HFFc6 (cell line): ENCODE measurements at places on chromosomes 4 and X. TPM values are rescaled to one million over a fixed set of nuclear protein-coding genes. Genes with fewer than 3 reads are reported as not detected.

Gene F8A2
- not detected in 3 replicates for total RNA-seq

- DNase-seq = peak; percentile 76
These were observed 345.5 kb downstream of the ANK2 start for GRCh38 chr4:113394730-113395530.

Gene ATP8A1
- 0.10 to 0.15 TPM (median 0.12 TPM) in 3 replicates for total RNA-seq

GRCh38 chrX:38124000-38124399 lies 96.7 kb downstream of the SRPX start:
- DNase-seq = no peak

GRCh38 chrX:114635986-114636385 lies 52.1 kb downstream of the HTR2C start:
- DNase-seq = no peak

DNA sequence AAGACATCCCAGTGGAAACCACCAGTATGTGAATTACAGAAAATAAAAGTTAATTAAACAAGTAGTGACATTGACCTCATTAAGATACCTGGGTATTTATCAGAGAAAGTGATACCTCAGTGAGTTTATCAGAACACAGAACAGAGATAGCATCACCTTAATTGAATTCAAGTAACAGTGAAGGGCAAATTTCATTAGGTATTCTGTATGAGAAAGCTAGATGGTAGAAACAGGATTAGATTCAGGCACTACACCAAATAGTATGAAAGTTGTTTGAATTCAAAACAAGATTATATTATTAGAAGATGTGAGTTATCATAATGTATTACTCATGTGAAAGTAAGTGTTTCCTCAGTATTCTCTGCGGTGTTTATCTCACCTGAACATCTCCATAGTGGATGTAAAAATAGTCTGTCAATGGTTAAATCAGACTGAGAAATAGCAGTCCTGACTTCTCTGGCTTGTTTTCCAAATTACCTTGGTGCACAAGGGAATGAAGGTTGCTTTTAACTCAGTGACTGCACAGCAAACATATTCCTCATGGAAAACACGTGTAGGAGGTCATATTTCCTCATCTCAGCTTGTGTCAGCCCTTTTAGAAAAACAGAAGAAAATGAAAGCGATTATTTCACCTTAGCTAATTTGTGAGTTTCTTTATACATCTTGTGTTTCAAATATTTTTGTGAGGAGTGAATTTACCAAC lies 79.9 kb upstream of the PCDH18 start:
- no peak for DNase-seq

Gene CLNK
- total RNA-seq = not detected in 3 replicates

Gene KLB
- total RNA-seq = not detected in 2 replicates

Gene HDX
- total RNA-seq = 1.4 to 1.8 TPM (median 1.6 TPM) in 3 replicates

DNA sequence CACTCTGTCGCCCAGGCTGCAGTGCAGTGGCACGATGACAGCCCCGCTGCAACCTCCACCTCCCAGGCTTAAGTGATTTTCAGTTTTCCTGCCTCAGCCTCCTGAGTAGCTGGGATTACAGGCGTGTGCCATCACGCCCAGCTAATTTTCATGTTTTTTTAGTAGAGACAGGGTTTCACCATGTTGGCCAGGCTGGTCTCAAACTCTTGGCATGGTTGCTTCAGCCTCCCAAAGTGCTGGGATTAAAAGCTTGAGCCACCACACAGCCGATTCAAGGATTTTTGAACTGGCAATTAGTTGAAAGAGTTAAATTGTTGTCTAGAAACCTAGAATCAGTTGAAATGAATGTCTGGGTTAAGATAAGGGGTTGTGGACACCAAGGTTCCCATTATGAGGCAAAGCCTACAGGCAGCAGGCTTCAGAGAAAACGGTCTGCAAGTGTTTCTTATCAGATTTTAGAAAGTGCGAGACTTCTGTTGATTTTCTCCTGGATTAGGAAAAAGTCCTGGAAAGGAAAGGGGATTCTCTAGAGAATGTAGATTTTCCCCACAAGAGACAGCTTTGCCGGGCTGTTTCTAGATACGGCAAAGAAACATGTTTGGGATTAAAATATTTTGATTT lies 8.3 kb upstream of the CCNI start:
- DNase-seq = no peak

- DNase-seq = no peak
These were observed 139.9 kb downstream of the REPS2 start for GRCh38 chrX:17086317-17086716.

Gene SLITRK4
- total RNA-seq = not detected in 3 replicates

DNA sequence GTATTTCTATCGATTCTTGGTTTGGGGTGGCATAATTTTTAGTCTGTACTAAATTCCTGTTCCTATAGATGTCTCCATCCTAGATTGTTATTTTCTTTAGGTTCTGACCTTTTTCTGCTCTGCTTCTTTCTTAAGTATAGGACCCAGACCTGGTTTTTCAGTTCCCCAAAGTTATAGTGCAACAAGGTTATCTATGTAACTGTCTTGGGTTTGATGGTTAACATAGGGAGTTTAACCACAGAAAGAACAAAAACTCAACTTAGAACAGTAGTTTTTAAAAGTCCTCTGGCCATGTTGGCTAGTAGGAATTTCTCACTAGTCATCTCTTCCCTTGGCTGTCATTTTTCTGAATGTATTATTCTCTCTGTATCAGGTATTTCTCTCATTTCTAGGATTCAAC lies 38.8 kb upstream of the MAD2L1 start:
- no peak for DNase-seq

DNA sequence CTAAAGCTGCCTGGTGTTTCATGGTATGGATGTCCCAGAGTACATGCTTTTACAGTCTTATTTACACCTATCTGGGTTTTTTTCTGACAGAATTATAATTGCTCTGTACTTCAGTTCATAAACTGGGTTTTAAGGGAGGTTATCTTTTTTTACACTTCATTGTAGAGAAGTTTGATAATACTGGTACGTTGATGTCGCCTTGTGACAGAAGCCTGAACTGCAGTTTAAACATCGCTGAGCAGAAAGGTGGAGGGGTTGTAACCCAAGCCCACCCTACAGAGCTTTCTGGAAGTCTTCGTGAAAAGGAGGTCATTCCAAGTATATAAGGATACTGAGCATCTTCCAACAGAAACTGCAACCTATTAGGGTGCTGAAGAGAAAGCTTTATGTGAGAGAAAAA lies 46.4 kb downstream of the BEX1 start:
- no peak for DNase-seq

DNA sequence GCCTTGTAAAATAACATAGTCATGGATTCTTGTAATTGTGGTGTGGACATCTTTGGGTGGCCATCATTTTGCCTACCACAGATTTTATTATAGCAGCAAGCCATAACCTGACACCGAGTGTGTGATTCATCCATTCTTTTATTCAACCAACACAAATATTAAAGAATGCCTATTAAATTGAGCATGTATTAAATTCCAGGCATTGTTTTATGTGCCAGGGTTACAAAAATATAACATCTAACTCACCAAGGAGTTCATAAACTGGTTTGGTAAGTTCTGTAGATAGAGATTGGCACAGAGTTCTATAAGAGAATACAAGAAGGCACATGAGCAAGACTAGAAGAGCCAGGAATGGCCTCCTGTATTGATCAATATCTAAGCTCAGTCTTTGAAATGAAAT lies 18.0 kb downstream of the NBDY start:
- DNase-seq = no peak

Gene ADGRG4
- total RNA-seq = 0.03 to 0.05 TPM in 2 of 3 replicates, not detected in the other

DNA sequence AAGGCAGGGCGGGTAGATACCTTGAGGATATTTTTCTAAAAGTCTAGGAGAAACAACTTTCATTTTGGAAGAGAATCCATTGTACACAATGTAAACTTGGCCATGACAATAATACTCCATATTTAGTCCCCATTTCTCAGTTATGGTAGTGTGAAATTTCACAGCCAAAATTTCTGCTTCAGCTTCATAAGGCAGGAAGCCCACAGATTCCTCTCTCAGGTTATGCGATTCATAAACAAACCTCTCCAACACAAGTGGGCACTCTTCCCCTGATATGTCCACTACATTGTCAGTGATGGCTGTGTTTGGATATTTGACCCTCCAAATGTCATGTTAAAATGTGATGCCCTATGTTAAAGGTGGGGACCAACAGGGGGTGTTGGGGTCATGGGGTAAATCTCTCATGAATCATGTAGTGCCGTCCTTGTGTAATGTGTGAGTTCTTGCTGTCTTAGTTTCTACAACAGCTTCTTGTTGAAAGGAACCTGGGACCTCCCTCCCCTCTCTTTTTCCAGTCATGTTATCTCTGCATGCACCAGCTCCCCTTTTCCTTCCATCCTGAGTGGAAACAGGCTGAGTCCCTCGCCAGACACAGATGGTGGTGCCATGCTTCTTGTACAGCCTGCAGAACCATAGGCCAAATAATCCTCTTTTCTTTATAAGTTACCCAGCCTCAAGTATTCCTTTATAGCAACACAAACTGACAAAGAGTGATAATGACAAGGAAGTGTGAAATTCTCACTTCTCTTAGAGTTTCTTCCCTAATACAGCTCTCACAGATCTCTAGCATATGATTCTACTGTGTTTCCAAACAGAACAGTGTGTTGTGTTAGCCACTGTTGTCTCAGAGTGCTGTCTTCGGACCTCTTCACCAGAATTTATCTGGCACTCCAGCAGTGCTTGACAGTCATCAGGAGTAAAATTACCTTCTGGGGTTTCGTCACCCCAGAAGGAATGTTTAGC lies 598.4 kb upstream of the GNPDA2 start:
- no peak for DNase-seq

Gene ZGRF1
- total RNA-seq = 4.0 to 7.8 TPM (median 7.2 TPM) in 3 replicates

DNA sequence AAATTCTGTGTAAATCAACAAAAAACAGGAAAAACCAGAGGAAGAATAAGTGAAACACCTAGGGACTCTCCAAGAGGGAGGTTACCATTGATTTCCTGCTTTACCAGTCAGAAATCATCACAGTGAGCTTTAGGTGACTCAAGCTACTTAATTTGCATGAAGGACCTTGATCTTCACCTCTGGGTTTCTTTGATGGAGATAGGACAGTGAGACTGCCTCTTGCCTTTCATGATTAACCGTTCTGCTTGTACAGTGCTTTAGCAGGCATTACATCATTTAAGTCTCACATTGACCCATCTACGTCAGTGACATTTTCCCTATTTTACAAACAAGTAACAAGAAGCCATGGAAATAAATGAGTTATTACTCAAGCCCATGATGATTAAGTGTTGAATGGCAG lies 3.4 kb upstream of the GK start:
- DNase-seq = no peak

- no peak for DNase-seq
These were observed 990 bp upstream of the HADH start for GRCh38 chr4:107988763-107989035.

- no peak for DNase-seq
These were observed 2.1 kb downstream of the OGT start for GRCh38 chrX:71534773-71535544.

DNA sequence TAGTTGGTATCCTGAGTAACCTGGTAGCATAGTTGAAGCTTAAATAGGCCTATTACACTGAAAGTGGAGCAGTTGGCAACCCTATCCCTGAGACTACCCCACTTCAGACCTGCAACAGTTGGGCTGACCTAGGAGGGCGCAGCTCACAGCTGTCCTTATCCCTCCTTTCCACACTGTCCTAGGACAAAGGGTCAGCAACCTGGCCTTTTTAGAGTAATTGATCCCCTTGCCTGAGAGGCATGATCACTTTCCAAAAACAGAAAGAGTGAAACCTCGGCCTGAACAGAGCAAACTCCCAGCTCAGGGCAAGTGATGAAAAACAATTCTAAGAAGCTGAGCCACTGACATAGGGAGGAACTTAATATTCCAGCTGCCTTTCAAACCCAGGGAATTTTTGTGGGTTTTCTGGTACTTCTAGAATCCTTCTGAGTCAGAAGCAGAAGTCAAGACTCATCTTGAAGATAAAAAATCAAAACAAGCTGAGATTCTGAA lies 94.9 kb upstream of the MYOZ2 start:
- peak; percentile 88 for DNase-seq

Gene FAM9C
- not detected in 3 replicates for total RNA-seq

Gene NXF2B
- total RNA-seq = not detected in 3 replicates

- DNase-seq = no peak
These were observed 581.4 kb downstream of the RAB28 start for GRCh38 chr4:12902735-12903134.

GRCh38 chr4:151808120-151808529 lies 47.3 kb upstream of the GATB start:
- DNase-seq = peak; percentile 74

Gene STPG2
- total RNA-seq = not detected in 3 replicates

Gene DDIT4L
- 0.34 and 2.7 TPM in 2 replicates for total RNA-seq

- no peak for DNase-seq
These were observed 21.5 kb downstream of the PKD2 start for GRCh38 chr4:88028946-88029345.

- DNase-seq = no peak
These were observed 93.5 kb upstream of the AFAP1 start for GRCh38 chr4:8033067-8033755.

DNA sequence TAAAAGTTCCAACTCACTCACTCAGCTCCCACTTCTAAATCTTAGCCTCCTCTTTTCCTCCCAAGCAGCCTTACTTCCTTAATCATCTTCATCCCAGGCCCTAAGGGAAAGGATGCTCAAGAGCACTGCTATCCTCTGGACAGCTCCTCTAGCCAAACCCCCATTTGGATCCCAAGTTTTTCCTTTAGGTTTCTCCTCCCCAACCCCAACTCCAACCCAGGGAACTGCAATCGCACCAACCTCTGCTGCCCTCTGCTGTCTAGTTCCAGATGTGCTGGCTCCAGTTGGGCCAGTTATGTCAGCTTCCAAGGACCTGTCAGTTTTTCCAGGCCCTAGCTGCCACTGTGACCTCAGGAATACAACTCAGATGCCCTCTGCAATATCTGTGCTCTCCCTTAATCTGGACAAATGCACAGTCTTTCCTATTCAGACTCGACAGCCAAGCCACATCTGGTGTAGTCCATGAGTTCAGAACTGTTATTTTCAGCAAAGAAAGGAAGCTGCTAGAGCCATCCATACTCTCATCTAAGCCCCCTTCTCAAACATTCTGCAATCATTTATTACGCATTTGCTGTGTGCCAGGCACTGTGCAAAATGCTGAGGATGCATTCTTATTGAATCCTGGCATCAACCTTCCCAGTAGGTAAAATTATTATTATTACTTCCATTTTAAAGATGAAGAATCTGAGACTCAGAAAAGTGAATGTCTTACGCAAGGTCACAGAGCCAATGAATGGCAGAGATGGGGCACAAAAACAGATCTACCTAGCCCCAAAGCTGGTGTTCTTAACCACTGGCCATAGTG lies 12.3 kb upstream of the XPNPEP2 start:
- peak; percentile 53 for DNase-seq

GRCh38 chrX:150889131-150889530 lies 9.3 kb downstream of the CD99L2 start:
- no peak for DNase-seq

DNA sequence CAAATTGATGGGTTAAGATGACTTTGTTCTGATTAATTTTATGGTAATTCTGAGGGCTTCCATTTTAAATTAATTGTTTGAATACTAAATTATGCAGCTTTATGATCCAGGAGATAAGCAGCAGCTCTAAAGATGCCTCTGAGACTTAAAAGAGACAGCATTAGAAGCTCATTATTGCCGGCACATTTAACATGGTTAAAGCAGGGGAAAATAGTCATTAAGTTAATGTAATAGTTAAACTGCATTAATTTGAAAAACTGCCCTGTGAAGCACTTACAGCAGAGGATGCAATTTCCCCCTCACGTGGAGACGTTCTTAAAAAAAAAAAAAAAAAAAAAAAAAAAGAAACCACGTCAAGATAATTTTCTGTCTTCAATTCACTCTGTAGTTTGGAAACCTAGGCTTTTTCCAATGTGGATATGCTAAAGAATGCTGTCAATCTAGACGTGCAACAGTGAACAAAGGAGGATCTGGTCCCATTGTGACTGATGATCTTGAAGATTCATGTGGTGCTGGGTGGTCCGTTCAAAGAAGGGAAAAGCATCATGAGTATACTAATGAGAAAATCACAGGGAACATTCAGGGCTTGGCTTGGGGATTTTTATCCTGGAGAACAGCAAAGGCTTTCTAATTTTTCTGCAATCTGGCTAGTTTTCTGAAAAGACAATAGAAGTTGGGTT lies 440.6 kb upstream of the HS3ST1 start:
- no peak for DNase-seq
